ENCODE measurements at places on chromosomes 11 and 22.

GRCh38 chr22:31075961-31076360 lies 5.2 kb upstream of the SMTN start:
- no peak for DNase-seq

DNA sequence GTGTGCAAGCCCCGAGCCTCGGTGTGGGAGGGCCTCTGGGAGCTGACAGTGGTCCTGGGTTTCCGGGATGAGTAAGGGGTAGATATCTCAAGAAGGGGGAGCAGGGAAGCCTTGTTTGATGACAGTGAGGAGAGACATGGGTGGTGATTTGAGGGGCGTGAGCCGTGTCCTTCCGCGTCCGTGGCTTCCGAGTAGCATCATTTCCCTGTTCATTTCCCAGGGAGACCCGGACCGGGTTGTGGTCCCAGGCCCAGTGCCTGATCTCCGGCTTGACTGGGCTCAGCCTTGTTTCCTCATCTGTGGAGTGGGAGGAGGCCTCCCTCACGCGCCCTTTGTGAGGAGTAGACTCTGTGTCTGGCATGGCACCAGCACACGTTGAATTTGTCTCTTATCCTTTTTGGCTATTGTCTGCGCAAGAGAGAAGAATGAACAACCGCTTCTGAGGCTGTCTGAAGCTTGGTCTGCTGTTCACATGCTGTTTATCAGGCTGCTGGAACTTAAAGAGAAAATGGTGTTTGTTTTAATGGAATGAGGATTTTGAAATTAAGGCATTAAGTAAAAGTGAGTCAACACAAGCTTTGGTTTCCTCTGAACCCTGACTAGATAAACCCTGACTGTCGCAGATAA lies 348.5 kb downstream of the TBC1D22A start:
- DNase-seq: no peak

DNA sequence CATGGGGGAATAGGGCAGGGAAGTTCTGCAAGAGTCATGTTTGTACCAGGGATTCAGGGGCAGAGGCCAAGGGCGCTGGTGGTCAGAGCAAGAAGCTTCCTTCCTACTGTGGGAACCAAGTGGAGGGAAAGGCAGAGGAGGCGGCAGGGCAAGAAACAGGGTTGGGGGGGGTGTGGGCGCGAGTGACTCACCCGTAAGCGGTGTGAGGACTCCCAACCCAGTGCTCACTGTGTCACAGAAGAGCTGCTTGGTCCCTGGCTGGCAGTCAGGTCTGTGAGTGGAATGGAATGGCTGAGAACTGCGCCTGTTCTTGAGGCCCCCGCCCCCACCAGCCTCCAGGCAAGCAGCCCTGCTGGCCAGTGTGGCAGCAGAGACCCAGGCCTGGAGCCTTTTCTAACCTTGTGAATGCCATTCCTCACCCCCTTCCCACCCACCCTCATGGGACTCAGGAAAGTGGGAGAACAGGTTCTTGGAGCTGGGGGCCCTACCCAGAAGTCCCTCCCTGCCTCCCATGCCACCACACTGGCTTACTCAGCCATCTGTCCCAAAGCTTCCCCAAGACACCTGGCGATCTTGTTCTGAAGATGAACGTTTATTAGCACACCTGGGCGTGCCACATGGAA lies 4.7 kb downstream of the LRRC10B start:
- DNase-seq: no peak

DNA sequence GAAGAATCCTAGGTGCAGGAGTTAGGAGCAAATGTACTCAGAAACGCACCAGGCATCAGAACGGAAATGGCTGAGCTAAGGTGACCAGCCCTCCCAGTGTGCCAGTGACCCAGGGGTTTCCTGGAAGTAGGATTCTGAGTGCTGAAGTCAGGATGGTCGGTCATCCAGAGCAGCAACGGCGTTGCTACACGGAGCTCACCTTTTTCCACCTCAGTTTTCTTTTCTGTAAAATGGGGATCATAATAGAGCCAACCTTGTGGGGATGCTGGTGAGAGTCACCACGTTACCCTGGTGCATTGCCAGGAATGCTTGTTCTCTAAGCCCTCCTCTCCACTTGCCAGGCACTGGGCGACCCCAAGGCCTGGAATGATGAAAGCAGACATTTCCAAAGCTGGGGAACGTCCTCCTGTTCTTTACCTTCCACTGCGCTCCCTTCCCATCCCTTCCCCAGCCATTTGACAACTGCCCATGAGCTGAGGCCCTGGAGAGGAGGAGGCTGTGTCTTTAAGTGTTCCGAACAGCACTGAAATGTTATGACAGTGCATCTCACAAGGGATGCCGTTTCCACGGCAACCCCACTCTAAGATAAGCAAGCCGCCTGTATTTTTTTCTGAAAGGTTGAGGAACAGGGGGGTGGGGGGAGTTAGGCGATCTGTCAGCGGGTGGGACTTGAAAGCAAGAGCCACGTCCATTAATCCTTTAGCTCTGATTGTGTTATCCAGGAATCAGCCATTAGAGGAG lies 66.8 kb downstream of the TSPAN18 start:
- no peak for DNase-seq

DNA sequence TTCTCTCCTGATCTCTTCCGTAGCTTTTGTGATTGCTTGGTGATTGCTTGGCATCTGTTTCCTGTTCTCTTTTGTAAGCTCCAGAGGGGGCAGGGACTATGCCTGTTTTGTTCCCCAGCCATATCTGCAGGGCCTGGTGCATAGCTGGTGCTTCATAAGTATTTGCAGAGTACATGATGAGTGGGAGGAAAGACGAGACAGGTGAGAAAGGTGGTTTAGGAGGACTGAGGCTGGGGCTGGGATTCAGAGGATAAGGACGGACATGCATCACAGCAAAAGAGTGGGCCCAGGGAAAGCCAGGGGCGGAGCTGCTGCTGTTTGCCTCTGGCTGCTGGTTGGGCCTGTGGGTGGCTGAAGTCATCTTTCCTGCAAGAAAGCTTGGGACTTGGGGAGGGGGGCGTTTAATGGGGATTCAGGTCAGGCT lies 62.4 kb downstream of the DSCAML1 start:
- no peak for DNase-seq

GRCh38 chr11:6393989-6394670 lies 3.9 kb downstream of the SMPD1 start:
- DNase-seq: no peak

GRCh38 chr22:46528121-46528610 lies 9.3 kb downstream of the CELSR1 start:
- no peak for DNase-seq

DNA sequence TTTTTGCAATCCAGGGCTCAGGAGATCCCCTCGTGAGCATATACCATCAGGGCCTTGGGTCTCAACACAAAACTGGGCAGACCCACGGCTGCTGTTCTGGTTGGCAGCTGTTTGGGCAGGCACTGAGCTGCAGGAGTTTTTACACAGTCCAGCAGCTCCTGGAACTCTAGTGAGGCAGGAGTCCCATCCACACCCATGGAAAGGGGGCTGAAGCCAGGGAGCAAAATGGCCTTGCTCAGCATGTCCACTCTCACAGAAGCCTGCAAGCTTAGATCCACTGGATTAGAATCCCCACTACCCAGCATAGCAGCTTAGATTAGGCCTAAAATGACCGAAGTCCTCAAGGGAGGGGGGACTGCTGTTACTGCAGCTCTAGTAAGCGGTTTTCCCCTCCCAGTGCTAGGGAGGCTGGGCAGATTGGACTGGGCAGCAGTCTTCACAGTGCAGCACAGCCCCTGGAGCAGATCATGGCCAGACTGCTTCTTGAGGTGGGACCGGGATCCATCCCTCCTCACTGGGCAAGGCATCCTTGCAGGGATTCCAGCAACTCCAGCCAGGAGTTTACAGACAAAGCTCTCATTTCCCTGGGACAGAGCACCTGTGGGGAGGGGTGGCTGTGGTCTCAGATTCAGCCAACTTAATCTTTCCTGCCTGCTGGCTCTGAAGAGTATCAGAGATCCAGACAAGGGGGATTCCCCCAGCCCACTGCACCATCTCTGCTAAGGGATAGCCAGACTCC lies 36.4 kb upstream of the CARD16 start:
- no peak for DNase-seq

DNA sequence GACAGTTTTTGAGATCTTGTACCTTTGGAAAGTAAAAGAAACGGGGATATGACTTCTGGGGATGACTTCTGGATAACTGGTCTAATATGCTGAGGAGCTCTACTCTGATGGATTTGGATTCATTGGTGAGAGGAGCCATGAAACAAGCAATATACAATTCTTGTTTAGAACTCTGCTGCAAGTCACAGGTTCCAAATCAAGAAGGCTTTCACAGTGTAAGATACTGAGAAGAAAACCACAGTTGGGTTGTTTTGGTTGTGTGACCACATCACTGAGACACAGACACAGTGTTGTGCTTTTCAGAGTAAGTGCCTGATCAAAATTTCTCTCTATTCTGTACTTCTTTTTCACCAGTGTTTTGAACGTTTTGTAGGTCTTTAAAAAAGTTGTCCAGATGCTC lies 13.1 kb upstream of the UCP2 start:
- no peak for DNase-seq

GRCh38 chr22:24466716-24467328 lies 28.3 kb upstream of the UPB1 start:
- DNase-seq: peak; percentile 57

GRCh38 chr11:32723332-32723731 lies 71.1 kb downstream of the CCDC73 start:
- no peak for DNase-seq

- DNase-seq: no peak
These were observed 2.1 kb downstream of the ANKRD42 start for GRCh38 chr11:83195649-83196048.
